ENCODE measurements at places on chromosomes 13 and 19.

GRCh38 chr13:75316427-75316826 lies 165.5 kb downstream of the TBC1D4 start:
- no peak for DNase-seq

GRCh38 chr13:26442541-26442940 lies 114.9 kb upstream of the WASF3 start:
- DNase-seq: no peak

DNA sequence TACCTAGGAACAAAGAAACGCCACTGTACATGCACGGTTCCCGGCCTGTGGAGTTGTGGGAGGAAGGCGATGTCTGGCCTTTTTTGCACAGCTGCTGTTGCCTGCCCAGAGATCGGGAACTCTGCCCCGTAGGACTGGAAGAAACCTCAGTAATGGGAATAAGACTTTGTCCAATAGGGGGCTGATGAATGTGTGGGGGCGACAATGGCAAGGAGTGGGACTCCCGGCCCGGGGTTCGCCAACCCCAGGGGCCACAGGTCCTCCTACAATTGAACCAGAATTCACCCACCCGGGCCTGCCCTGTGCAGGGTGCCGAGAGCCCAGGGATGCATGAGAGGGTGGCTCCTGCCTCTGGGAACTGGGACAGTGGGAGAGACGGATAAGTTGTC lies 2.0 kb upstream of the CEBPA start:
- DNase-seq: no peak

DNA sequence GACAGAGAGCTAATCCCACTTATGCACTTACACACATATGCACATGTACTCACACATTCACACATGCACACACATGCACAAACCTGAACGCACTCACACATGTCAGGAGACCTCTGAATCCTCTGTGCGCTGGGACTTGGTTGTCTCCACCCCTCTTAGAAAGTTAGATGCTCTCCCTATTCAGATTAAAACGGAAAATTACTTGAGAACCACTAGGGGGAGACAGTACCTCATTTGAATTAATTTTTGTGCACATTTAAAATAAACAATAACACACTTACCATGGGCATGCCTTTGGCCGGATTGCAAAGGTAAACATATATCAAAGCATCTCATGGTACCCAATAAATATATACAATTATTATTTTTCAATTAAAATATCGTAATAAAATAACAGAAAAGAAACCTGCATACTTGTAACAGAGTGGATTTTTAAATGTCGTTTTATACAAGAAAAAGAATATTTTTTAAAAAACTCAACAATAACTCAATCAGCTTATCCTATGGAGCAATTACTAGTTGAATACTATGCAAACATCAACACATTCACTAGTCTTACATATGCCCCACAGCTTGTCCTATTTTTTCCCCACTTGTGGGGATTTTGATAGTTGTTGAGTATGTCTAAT lies 9.5 kb upstream of the LILRB4 start:
- no peak for DNase-seq

DNA sequence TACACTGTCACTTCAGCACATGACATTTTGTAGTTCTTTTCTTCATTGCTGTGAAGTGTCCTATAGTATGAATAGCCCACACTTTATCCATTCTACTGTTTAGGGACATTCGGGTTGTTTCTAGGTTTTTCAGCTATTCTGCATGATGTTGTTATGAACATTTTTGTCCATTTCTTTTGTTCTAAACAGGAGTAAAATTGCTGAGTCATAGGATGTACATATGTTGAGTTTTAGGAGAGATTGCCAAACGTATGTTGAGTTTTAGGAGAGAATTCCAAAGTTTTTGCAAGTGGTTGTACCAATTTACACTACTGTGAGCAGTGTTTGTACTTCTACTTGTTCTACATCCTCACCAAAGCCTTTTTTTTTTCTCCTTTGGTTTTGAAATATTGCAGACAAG lies 115.0 kb downstream of the MTUS2 start:
- no peak for DNase-seq

DNA sequence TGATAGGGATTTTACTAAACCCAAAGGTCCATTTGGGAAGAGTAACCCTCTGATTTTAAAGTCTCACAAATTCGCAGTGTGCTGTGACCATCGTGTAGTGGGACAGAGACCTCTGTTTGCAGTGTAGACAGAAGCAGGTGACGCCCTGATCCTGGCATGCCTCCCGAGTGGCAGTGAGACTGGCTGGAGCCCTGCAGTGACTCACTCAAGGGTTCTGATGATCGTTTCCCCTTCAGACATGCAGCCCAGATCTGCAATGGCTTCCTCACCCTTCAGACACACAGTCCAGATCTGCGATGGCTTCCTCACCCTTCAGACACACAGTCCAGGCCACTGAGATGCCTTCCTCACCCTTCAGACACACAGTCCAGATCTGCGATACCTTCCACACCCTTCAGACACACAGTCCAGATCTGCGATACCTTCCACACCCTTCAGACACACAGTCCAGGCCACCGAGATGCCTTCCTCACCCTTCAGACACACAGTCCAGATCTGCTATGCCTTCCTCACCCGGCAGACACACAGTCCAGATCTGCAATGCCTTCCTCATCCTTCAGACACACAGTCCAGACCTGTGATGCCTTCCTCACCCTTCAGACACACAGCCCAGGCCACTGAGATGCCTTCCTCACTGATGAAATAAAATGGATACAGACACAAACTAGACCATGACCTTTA lies 125.2 kb downstream of the ATP11A start:
- no peak for DNase-seq

DNA sequence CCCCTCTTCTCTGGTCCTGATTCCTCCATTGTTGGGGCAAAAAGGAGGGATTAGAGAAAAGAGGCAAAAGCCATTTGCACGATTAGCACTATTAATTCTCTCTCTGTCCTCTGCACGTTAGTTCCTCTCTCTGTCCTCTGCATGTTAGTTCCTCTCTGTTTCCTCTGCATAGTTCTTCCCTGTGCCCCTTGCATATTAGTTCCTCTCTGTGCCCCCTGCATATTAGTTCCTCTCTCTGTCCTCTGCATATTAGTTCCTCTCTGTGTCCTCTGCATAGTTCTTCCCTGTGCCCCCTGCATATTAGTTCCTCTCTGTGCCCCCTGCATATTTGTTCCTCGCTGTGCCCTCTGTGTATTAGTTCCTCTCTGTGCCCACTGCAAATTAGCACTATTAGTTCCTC lies 847.2 kb upstream of the GPC6 start:
- no peak for DNase-seq

DNA sequence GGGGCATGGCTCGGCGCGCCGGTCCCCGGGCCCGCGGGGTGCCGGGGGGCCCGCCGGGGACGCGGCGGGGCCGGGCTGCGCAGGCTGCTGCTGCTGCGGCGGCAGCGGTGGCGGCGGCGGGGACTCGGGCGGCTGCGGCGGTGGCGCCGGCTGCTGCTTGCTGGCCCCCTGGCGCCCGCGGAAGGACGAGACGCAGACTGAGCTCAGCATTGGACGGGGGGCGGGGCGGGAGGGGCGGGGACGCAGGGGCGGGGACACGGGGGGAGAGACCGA lies 368 bp downstream of the KCNC3 start:
- no peak for DNase-seq

GRCh38 chr19:42132030-42132628 lies at the start of gene POU2F2:
POU2F2 (minus strand) TSS chr19:42132446; CDS start chr19:42132411, 35 bp downstream.
- peak; percentile 88 for DNase-seq

DNA sequence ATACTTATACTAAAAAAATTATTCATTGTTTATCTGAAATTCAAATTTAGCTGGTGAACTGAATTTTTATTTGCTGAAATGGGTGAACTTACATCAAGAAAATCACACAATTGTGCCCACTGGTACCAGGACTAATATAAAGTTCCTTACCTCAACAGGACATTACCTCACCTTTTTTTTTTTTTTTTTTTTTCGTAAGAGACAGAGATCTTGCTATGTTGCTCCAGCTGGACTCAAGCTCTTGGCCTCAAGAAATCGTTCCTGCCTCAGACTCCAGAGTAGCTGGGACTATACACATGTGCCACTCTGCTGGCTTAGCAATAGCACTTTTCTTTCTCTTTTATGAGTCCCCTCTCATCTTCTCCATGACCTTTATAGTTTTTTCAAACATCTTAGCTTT lies 22.5 kb upstream of the NDFIP2 start:
- no peak for DNase-seq

- DNase-seq: peak; percentile 30
Observed at GRCh38 chr19:55256562-55257460, 2.0 kb downstream of the PPP6R1 start.

All from stimulated activated CD4-positive, alpha-beta T cell treated with anti-CD3 and anti-CD28 coated beads, Interleukin-2, amount 100 ng/mL, for 24 hours (primary cell).